ENCODE measurements at places on chromosomes 7 and 10. TPM values are rescaled to one million over a fixed set of nuclear protein-coding genes. Genes with fewer than 3 reads are reported as not detected.

The CYP2W1 gene
- 6.1 TPM for total RNA-seq

The SPDYE6 gene
- total RNA-seq: not detected

The SLC26A3 gene
- total RNA-seq: not detected

The TMEM168 gene
- total RNA-seq: 28.5 TPM

The ETV1 gene
- total RNA-seq: 10.2 TPM

The LRIT1 gene
- not detected for total RNA-seq

The C10orf62 gene
- 1.2 TPM for total RNA-seq
